Motor neuron (in vitro differentiated cells): ENCODE measurements at places on chromosomes 7 and 10.

GRCh38 chr7:77944183-77945182 lies 145.9 kb downstream of the PHTF2 start:
- ATAC-seq = no peak

DNA sequence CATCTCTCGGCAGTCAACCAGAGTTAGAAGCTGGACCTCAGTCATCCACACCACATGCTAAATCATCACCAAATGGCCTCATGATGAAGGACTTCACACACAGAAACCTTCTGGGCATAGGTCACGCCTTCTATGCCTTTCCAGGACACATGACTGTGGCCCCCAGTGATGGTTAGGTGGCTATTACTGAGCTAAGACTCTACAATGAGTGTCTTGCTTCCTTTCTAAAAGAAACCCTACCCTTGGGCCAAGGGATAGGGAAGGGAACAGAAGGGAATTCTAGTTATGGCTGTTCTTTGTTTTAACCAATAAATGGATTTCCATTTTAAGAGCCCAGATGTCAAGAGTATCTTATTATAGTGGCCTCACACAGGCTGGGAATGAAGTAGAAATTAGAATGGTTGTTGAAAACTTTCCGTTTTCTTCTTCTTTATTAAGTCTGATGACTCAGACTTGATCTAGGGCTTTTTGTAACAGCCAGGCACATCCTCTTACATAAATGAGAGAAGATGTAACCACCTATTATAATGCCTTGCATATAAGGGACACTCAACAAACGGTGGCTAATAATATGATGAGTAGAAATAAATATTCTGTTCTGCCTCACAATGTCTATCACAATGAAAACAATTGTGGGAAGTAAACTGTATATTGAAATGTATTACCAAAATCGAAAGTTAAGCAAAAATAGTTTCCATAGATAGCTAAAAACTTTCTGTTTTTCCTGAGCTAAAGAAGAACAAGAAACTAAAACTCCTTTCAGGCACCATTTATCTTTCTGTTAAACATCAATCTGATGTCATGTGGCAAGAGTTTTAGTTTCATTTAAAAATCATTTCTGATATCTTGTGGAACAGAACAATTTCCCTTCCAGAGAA lies 62.5 kb upstream of the TOMM7 start:
- no peak for ATAC-seq

- ATAC-seq = no peak
Measured at GRCh38 chr7:13037216-13037615, 349.8 kb downstream of the ARL4A start.

DNA sequence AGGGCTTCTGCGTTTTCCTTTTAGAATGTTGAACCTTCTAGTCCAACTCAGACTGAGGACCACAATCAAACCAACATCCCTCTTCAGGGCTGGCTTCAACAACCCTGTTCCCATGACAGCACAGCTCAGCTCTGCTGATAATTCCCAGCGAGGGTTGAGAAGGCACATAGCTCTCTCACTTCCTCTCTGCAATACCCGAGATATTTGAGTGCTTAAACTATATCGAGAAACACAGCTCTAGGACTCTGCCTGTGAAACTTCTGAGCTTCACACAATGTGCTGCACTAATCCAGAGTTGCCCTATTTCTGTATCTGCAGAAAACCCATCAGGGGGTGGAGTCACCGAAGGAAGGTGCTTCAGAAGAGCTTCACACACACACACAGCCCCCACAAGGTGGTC lies 1.6 kb upstream of the ADARB2 start:
- no peak for ATAC-seq

DNA sequence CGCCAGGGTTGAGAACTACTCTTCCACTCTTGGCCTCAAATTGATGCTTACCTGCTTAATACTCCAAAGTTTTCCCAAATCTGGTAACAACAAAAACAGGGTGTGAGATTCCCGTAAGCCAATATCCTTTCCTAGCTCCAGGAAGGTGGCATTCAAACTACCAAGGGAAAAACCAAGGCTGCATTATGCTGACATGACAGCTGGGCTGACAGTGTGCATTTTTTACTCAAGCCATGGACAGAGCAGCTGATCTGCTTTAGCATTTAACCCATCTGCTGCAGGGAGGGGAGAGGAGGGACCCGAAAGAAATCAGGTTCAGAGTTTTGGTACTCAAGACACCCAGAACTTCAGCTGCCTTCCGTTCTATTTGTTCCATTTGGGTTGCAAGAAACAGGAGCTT lies 49.8 kb upstream of the RAPGEF5 start:
- ATAC-seq = no peak
